ENCODE measurements at places on chromosomes 5 and 9.

- DNase-seq = no peak
These were observed 469.2 kb upstream of the WWC1 start for GRCh38 chr5:167822241-167822640.

GRCh38 chr5:171647904-171648260 lies 137.7 kb upstream of the SMIM23 start:
- no peak for DNase-seq

DNA sequence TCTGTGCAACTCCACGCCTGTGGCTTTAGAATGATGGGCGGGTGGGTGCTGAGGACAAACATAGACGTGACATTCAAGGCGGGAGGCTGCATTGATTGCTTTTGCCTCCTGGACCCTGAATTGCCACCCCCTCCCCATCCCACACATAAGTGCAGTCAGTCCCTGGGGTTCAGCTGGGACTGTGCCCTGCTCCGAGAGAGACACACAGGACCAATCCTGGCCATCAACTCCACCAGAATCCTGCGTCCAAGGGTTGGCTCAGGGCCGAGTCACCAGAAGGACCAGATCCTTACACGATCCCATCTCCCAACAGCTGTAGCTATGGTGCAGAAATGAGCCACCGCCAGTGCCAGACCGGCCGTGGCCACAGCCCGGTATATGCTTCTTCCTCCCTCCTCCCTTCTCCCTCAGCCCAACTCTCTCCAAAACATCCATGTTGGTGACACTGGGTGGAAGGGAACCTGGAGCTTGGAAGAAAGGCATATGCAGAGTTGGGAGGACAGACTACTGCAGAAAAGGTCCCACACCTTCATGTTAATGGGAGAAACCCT lies 27.4 kb downstream of the IRX2 start:
- DNase-seq = no peak

DNA sequence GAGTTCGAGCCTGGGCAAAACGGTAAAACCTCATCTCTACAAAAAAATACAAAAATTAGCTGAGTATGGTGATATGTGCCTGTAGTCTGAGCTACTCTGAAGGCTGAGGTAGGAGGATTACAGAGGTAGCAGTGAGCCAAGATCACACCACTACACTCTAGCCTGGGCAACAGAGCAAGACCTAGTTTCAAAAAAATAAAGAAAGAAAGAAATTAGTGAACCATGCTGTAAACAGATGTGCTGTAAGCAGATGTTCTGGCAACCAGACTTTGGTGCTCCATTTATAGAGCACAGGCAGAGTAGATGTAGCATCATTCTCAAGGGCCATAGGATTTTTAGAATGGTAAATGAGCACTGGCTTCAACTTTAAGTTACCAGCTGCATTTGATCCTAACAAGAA lies 115.4 kb downstream of the ST8SIA4 start:
- DNase-seq = no peak

GRCh38 chr5:173317091-173317730 lies 11.0 kb downstream of the STC2 start:
- no peak for DNase-seq

DNA sequence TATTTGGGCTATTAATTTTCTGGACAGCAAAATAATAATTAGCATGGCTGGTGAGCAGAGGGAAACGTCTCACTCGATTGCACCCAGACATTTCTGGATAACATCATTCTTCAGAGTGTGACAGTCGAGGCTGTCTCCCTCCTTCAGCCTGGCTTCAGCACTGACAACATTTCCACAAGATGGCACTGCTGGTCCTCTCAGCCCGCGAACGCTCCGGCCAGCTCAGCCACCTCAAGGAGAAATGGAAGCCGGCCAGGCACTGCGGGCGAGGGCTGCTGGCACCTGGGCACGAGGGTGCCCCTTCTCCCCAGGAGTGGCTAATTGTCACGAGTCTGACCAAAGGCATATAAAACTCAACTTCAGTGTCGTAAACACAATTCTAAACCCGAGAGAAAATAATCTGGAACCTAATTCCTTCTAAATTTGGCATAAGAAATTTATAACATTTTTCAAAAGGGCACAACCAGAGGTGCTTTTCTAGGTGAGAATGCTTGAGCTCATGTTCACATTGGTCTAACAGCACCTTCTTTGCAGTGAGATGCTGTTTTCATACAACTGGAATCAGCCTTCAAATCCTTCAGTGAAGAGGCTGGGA lies 65.9 kb downstream of the DAP start:
- no peak for DNase-seq

DNA sequence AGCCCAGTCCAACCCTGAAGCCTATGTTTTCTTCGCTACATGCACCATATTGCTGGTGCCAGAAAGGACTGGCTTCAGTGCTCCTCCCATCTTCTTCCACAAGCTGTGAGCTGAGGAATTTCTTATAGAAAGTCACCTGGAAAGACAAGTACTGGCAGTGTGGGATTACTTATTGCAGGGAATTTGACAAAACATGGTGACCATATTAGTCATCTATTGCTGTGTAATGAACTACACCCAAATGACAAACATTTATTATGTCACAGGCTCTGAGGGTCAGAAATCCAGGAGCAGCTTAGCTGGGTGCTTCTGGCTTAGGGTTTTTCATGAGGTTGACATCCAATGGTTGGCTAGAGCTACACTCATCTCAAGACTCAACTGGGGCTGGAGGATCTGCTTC lies 75.5 kb downstream of the ENTREP1 start:
- no peak for DNase-seq

- DNase-seq = no peak
These were observed 40.2 kb downstream of the MRPL36 start for GRCh38 chr5:1759378-1759970.

GRCh38 chr5:8953911-8954438 lies 591.9 kb downstream of the SEMA5A start:
- no peak for DNase-seq

DNA sequence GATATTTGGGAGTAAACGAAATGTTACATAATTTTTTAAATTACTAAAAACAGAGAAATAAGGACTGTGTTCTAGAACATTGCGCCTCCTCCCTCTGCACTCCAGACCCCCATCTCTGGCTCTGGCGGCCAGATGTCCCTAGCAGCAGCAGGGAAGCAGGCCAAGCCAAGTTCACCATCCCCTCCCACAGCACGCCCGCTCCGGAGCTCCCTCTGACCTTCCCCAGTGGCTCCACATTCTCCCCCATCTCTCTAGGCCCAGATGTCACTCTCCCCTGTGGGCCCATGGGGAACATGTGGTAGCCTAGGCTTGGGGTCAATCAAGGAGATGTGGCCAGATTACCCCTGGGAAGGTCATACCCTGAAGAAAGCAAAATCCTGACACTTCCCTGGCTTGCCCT lies 6.3 kb upstream of the WNK2 start:
- no peak for DNase-seq

DNA sequence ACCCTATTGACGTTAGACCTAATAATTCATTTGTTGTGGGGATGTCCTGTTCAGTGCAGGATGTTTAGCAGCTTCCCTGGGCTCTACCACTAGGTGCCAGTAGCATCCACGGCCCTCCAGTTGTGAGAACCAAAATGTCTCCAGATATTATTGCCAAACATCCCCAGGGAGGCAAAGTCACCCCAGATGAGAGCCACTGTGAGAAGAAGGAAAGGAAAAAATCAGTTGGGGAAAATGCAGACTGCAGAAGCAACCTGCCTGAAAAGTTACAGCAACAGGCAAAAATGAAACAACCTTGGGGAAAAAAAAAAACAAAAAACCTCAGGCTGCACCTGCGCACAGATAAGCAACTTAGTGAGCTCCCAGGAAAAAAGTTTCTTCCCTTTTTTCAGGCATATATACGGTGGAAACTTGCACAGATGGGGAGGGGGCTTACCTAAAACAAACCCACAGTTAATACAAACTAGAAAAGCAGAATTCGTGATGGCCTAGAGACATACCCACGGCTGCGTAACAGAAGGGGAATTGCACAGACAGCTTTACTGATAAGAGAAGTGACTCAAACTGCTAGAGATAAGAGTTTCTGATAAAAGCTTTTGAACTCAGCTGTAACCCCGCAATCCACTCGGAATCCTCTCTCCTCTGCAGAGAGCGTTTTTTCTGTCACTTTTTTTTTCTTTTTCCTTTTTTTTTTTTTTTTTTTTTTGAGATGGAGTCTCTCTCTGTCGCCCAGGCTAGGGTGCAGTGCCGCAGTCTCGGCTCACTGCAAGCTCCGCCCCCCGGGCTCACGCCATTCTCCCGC lies 29.8 kb upstream of the FBP1 start:
- no peak for DNase-seq

DNA sequence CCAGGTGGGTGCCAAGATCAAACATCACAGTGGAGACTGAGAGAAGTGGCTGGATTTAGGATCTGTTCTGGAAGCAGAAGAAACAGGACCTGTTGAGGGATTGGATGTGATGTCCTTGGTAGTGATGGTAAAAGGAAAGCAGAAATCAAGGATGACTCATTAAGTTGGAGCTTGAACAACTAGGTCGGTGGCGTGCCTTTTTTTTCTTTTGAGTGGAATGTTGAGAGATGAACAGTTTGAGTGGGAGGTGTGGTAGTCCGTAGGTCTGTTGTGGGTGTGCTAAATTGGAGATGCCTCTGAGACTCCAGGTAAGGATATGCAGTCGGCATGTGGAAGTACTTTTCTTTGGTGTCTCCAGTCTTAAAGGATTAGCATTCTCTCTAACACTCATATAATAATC lies 92.1 kb upstream of the IL12B start:
- DNase-seq = no peak

DNA sequence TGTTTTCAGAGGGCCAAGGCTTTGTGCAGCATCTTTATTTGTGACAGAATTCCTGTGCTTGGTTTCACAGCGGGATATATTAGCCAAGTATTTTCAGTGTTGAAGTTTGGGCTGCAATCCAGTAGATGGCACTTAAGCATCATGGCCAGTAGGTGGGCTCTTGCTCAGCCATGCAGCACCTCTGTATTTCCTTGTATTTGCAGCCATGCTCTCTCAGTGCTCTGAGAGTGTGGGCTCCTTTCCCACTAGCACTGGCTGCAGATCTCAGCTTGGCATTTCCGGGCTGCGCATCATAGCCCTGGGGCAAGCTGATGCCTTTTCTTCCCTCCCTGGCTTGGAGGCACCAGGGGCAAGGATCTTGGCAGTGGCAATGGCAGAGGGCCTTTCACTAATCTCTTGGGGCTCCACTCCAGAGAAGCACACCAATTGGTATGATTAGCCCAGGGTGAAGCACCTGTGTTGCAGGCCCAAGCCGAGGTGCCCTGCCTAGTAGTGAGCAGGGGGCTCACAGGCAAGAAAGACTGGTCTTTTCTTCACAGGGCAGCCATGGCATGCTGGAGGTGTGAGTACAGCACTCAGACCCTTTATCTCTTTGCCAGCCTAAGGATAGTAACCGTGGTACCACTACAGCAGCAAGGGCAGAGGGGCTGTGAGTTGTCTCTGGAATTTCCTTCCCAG lies 48.3 kb downstream of the SLCO6A1 start:
- DNase-seq = no peak

DNA sequence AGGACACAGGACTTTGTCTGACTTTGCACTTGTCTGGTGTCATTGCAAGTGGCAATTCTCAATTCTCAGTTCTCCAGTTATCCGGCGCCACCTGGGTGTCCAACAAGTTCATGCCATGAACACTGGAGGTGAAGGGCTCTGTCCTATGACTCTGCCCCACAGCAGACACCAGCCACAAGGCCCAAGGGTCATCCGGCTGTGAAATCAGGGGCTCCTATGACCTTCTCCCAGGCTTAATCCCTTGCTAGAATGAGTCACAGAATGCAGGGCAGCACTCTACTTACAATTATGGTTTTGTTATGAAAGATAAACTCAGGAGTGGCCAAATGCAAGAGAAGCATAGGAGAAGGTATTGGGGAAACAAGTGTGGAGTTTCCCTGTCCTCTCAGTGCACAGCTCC lies 392.0 kb downstream of the GADD45G start:
- no peak for DNase-seq

All from stimulated activated CD8-positive, alpha-beta memory T cell treated with anti-CD3 and anti-CD28 coated beads, Interleukin-15, amount 100 ng/mL, for 24 hours (primary cell).